ENCODE measurements at places on chromosomes 16 and 17.

DNA sequence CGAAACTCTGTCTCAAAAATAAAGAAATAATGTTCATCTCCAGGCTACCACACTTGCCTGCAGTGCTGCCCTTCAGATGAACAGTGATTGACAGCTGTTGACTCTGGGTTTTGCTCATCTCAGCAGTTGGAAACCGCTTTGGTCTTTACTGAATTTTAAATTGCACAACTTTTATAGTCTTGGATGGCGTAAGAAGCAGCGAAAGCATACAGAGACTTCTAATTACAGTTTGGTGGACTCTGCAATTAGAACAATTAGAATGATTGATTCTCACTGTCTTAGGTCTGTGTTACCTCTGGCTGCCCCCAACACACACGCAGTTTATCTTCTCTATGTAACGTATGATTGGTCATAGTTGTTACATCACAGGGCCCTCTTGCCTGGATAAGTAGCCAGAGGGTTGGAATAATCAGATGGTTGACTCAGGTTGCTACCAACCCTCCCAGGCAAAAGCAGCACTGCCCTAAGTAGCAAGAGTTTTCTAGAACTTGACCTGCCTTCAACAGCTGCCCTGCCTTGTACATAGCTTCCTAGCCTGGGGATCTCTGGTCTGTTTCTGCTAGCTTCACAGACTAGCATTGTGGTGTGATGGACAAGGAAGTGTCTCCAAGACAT, 1.9 kb upstream of the NAT9 start:
- DNase-seq, result no peak

GRCh38 chr16:48075398-48075797, 80.4 kb downstream of the ABCC12 start:
- DNase-seq, result no peak

GRCh38 chr16:81492311-81492761, 47.7 kb downstream of the CMIP start:
- no peak for DNase-seq

DNA sequence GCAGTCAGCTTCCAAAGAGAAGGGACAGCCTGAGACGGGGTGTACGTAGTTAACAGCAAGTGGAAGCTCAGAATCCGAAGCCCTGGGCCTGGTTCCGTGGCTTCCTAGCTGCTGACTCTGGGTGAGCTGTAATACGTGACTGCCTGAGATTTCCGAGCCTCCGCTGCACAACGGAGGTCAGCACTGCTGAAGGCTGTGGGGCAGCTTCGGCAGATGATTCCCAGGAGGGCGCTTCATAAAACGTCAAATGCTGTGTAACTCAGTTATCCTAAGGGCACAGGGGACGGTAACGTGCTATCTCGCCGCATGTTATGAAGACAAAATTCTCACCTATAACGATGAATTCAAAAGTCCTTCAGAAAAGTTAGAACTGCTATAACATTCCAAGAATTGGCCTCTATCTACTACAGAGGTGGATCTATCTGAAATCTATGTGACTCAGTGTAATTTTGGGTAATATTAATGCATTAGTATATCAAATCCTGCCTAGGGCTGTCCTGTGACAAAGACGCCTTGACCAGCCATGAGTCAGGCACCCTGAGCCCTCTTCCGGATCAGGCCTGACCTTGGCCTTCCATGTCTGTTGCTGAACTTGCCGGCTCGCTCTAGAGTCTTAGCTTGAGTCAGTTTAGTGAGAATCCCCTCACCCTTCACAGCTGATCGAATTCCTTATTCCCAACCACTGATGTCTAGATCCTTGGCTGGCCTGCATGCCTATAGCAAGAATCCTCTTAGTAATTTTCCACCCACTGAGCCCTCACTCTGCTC, 43.5 kb downstream of the MARF1 start:
- no peak for DNase-seq

DNA sequence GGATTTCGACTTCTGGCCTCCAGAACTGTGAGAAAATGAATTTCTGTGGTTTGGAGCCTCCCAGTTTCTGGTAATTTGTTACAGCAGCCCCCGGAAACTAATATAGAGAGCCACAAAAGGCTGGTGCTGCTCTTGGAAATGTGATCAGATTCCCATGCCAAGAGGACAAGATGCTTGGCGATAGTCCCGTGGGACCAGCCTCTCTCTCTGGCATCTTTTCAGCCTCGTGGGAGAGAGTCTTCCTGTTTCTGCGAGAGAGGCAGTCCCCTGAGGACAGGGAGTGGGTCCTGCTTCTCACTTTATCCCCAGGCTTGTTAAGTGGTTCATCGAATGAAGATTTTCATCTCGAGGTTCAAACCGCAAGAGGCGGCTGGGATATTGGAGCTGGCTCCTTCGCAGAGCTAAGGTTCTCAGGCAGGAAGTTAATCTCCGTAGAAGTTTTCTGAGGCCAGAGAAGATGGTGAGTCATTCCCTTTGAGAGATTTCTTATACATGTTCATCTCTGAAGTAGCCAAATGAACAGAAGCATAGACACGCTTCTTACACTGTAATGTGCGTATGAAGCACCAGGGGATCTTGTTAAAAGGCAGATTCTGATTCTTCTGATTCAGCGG, 211.6 kb upstream of the SDK2 start:
- no peak for DNase-seq

DNA sequence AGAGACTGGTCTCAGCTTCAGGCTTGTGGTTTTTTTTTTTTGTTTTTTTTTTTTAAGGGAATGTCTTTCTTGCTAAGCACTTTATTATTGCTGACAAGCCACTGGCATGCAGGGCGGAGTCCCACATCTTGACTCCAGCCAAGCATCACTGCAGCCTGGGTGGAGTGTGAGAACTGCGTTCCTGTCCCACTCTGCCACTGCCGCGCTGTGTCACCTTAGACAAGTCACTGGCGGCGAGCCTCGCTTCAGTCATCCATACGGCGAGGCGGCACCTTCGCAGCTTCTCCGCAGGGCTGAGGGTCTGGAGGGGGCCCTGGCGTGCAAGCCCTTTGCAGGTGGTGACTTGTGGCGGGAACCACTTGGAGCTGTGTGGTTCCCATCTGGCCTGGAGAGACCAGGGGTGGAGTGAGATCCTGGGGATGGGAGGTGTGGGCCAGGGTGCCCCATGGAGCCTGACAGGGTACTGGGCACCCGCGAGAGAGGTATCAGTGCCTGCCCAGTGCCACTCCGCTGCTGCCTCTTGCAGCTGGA, 99.1 kb upstream of the CIBAR2 start:
- DNase-seq, result no peak

DNA sequence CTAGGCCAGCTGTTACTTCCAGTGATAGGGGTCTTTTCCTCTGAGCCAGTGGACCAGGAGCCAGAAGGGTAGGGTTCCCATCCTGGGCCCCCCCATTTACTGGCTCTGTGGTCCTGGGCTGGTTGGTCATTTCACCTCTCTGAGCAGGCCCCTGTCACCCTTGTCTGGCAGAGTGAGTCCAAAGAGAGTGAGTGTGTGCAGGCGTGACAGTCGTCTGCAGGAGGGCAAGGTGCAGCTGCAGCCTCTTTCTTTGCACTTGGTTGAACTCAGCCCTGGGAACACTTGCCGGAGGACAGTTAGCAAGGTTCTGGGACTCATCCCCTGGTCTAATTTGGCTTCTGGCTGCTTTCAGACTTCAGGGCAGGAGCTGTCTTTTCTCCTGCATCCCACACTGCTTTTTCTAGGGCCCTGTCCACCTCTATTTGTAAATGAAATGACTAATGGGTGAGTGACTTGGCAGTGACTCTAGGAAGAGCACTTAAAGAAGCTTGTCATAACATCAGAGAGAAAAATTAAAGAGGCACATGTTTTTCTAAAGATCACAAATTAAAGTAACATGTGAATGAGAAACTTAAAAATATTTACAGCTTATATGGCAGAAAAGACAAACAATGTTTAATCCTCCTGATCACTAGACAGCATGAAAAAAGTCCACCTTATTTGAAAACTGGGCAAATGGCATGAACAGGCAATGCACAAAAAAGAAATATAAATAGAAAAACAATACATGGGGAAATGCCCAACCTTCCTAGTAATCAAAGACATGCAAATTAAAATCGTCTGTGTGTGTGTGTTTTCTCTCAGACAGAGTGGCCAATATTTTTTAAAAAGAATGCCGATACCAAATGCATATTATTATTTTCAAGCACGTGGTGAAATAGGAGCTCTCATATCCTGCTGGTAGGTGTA, 137.5 kb downstream of the NTN1 start:
- DNase-seq, result no peak

DNA sequence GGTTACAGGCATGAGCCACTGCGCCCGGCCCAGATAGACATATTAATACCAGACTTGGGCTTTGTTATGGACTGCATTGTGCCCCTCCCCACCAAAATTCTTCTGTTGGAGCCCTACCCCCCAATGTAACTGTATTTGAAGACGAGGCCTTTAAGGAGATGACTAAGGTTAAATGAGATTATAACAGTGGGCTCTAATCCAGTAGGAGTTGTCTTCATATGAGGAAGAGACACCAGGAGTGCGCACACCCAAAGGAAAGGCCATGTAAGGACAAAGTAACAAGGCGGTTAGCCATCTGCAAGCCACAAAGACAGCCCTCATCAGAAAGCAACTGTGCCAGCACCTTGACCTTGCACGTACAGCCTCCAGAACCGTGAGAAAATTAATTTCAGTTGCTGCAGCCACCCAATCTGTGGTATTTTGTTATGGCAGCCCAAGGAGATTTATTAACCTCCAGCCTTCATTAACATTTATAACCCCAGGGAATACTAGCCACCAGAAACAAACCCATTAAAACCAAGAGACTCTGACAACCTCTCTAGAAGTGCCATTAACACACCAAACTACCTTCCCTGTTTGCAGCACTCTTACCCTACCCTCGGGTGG, 107.6 kb downstream of the TTC19 start:
- no peak for DNase-seq

DNA sequence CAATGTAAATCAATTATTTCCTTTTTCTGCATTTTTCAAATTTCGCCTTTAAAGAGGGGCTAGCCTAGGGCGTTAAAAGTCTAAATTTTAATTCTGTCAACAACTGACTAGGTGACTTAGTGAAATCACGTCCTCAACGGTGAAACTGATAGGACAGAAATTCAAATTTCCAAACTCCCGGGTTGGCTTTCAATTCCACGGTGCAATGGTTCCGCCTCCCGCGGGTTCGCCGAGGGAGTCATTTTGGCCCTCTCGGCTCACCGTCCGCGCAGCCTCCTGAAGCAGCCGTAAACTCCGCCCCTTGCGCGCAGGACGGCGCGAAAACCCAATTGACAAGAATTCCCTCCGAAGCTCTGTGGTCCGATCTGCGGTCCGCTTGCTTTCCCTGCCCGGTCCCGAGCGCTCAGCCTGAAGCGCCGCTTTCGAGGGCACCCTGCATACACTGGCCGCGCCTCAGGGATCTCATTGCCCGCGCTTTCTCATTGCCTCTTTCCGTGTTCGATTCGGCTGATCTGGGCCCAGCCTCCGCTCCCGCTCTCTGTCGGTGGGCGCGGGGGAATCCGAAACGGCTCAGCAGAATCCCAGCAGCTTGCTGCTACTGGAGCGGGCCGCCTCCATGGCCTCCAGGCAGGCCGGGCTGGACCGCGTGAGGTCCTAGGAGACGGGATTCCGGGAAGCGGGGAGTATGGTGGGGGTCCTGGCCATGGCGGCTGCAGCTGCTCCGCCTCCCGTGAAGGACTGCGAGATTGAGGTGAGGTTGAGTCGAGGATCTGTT, at the start of gene ATAD5:
TSS of gene ATAD5 (plus strand) at position 304 of the 775 bp plus-strand sequence. CDS start at position 686, 382 bp downstream.
- DNase-seq, result peak; percentile 86

DNA sequence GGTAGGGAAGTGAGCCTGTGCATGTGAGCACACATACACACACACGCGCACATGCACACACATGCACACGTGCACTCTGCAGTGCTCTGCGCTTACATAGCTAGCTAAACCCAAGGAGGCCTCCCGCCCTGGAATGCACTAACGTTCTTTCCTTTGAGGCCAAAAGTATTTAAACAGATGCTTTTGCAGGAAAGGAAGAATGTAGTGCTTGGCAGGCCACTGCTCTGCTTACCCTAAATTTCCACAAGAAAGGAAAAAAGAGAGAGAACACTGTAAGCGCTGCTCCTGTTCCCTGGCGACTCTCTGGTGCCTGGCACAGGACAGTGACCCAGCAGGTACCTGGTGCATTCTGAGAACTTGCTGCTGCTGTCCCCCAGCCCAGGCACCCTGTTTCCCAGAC, 31.3 kb upstream of the MRPS23 start:
- no peak for DNase-seq

DNA sequence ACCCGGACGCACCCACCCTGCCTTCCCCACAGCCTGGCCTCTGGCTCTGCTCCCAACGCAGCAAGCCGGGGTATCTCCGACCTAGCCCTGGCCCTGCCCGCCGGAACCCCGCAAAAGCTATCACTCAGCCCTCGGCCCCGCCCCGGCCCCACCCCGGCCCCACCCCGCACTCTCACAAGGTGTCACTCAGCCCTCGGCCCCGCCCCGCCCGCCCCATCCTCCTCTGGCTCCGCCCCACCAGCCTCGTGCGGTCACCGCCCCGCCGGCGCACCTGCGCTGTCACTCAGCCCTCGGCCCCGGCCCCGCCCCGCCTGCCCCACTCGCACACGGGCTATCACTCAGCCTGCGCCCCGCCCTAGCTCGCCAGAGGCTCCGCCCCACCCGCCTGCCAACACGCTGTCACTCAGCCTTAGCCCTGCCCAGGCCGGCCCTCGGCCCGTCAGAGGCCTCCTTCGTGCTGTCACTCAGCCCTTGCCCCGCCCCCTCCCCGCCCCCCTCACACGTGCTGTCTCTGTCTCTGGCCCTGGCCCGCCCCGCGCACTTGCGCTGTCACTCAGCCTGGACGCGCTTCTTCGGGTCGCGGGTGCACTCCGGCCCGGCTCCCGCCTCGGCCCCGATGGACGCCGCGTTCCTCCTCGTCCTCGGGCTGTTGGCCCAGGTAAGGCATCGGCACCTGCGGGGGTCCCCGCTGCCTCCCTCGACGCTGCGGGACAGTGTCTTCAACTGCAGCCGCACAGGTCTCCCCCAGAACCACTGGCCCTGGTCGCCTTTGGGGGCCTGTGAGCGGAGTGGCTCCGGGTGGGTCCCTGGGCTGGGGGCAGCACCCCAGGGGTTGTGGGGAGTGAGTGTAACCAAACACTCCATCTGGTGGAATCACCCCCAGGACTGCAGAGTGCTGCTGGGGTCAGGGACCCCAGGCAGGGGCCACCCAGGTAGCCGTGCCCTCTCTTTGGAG, at the start of gene CDH15:
TSS of gene CDH15 (plus strand) at position 533 of the 955 bp plus-strand sequence. CDS start at position 617, 84 bp downstream.
- peak; percentile 98 for DNase-seq

DNA sequence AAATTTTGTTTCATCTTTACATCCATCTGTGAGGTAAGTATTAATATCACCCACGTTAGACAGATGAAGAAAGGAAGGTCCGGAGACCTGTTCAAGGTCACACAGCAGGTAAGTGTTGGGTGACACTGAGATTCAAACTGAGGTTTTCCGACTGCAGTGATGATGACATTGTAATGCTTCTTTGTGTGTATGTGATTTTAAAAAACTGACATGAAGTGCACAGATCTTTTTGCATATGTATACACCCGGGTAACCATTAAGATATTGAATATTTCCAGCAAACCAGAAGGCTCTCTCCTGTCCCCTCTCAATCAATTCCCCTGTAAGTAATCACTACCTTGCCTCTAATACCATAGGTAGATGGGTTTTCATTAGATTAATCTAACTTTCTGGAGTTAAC, 1.5 kb upstream of the TANC2 start:
- DNase-seq, result no peak

DNA sequence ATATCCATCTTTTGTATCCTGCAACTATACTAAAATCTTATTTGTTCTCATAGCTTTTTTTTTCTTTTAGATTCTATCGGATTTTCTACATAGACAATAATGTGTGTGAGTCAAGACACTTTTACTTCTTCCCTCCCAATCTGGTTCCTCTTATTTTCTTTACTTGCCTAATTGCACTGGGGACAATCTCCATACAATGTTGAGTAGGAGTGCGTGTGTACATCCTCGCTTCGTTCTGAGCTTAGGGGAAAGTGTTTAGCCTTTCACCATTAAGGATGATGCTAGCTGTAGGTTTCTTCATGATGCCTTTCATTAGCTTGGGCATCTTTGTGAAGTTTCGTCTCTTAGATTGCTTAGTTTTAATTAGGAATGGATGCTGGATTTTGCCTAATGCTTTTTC, 2.9 kb downstream of the SPATA32 start:
- DNase-seq, result no peak

Data from RWPE1 (cell line).